ENCODE measurements at places on chromosomes 4 and X.
A peak's percentile ranks its signal among the peaks of the same experiment; 100 is the strongest.

GRCh38 chrX:103250977-103251376 is 4.0 kb downstream of the TCEAL8 start:
- DNase-seq: no peak

- DNase-seq: no peak
These were observed 6.5 kb downstream of the SPRY1 start for GRCh38 chr4:123403080-123403604.

- no peak for DNase-seq
These were observed 25.5 kb downstream of the PTPN13 start for GRCh38 chr4:86619656-86620055.

GRCh38 chr4:98399915-98400314 is 138.7 kb downstream of the RAP1GDS1 start:
- DNase-seq: no peak

- no peak for DNase-seq
These were observed 9.2 kb upstream of the EOLA1 start for GRCh38 chrX:149531599-149531998.

GRCh38 chr4:39353478-39354253 is 12.5 kb downstream of the RFC1 start:
- DNase-seq: no peak

DNA sequence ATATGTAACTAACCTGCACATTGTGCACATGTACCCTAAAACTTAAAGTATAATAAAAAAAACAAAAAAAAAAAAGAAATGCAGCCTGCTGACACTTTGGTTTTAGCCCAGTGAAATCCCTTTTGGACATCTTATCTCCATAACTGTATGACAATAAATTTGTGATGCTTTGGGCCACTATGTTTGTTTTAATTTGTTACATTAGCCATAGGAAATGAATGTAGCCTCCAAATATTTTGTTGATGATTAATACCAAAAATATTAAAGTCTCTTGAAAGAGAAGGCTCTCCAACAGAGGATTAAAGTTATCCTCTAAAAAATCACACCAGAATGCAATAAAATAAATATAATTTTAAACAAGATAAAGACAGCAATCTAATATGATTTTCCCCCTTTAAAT is 852.7 kb upstream of the SLIT2 start:
- no peak for DNase-seq

- DNase-seq: no peak
These were observed 375.5 kb downstream of the NAF1 start for GRCh38 chr4:162791226-162791625.

DNA sequence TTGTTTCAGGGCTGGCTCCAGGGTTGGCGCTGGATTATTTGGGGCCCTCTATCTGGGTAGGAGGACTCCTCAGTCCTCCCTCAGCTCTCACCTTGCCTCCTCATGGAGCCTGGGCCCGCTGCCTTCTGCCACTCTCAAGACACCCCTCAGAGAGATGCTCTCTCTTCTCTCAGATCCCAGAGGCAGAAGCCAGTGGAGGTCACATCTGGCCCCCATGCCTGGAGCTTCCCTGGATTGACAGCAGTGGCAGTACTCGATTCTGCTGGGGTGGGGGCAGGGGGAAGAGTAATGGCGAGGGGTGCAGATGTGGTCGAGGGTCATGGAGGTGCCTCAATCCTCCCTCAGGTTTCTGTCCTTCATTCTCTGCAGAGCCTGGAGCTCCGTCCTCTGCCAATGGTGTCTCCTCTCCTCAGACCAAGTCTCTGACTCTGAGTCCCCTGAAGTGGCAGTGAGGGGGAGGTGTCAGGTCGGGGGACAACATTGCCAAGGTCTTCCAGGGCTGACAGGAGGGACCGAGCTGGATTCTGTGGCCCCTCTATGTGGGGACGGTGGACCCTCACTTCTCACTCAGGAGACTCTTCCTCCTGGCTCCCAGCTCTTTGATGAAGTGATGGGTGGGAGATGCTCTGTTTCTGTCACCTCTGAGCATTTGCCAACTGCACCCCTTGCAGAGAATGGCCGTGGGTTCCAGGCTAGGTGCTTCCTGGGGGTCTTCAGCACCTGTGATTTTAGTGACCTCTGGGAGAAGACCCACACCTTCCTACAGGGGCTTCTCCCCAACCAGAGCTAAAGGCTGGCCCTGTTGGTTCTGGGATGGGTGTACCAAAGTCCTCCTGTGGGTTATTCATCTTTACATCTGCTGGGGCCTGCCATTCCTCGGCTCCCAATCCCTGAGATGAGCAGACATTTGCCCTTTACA is 10.9 kb upstream of the HSFX1 start:
- no peak for DNase-seq

DNA sequence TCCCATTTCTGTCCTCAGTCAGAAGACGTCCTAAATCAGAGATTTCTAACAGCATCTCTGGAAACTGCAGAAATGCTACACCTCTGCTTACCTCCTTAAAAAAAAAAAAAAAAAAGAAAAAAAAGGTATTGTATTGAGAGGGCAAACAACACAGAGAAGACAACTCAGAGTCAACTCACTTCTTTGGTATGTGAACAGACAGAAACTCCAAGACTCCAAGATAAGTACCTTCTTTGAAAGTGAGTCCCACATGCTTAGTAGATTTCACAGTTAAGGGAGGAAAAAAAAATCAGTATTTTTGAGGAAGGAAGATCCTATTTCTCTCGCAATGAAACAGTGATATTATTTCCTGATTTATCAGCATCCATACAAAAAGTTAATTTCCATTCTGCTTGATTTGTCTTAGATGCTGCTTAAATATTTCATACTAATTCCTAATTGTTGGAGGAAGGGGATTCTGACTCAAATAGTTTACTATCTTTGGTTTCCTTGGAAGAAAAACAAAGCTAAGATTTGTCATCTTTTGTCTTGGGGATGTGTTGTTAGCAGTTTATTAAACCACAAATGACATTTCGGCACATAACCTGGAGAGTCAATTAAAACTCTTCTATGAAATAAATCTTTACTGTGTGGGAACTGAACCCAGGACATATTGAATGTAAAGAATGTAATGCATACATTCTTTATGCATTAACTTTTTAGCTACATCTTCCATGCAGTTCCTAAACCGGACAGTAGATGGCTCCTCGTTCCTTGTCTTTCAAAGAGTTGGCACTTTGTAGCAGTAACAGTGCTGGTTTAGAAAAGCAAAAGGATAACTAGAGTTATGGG is 4.7 kb downstream of the RASGEF1B start:
- DNase-seq: peak; percentile 54

DNA sequence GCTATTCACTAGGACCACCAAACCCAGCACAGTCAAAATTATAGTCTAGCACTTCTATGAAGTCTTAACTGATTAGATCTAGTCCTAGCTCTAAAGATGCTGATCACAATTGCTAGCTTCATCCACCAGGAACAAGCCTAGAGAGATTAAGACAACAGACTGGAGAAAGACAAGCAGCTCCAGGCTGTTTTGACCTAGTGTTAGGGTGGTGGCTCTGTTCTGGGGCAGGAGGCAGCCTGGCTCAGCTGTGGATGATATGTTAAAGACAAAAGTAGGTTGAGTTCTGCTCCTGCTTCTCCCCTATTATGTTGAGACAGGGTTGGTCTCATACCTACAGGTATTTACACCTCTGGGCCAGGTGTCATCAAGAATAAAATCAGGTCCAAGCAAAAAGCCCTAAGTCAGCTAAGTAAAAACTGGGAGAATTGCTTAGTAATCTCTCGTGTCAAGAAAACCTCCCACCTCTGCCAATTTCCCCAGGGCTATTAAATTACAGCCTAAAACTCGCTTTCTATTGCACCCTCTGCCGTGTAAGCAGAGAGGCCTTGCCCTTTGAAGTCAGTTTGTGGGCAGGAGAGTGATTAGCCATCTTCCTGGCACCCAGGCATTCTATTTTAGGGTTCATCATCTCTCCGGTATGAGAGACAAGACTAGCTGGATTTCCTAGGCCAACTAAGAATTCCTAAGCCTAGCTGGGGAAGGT is 39.9 kb downstream of the RAB40AL start:
- DNase-seq: no peak

DNA sequence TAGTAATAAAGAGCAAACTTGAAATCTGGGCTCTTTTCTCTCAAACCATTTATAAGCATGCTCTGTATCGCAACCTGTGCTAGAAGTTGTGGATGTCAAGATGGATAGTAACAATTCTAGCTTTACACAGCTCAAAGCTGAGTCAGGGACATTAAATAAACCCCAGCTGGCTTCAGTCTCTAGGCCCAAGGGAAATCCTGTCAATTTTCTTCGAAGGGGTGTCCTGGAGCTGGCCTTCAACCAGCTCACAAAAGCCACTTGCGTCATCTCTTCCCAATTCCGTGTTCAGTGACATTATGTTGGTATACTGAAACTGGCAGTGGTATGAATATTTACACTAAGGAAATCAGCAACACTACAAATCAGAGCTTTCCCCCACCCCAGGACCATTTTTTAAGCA is 89.8 kb upstream of the PRKG2 start:
- DNase-seq: no peak

GRCh38 chrX:3176439-3176820 is 135.2 kb downstream of the ARSF start:
- no peak for DNase-seq

DNA sequence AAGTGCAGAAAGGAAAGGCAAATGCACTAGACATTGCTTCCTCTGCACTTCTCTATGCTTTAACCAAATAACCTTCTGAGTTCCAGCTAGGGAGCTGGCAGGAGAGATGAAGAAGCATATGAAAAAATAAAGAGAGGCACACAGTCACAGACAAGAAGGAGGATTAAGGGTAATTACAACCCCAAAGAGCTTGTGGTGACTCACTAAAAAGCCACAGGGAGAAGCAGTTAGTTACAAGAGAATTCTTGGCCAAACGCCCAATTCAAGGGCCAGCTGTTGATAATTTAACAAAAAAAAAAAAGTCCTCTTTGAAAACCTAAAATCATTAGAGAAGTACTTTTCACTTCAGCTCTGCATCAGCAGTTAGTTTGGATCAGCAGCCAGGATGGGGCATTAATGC is 478.0 kb downstream of the KCNIP4 start:
- peak; percentile 13 for DNase-seq

GRCh38 chrX:1215123-1215823 is 2.8 kb upstream of the CRLF2 start:
- no peak for DNase-seq

DNA sequence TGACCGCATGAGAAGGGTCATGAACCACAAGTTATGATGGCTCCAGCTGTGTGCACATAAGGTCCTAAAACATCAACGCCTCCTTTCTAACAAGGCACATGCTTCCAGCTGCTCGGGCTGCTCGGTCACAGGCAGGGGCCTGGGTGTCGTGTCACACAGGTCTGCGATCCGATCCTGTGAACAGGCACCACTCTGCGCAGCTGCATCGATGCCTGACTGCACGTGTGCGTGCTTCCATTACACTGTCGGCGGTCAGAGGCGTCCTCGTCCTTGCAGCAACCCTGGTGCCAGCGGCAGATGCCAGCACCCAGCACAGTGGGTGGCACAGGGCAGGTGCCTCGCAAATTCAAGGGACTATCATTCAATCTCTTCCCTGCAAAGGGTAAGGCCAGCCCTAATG is 23.9 kb downstream of the ZFYVE28 start:
- no peak for DNase-seq

DNA sequence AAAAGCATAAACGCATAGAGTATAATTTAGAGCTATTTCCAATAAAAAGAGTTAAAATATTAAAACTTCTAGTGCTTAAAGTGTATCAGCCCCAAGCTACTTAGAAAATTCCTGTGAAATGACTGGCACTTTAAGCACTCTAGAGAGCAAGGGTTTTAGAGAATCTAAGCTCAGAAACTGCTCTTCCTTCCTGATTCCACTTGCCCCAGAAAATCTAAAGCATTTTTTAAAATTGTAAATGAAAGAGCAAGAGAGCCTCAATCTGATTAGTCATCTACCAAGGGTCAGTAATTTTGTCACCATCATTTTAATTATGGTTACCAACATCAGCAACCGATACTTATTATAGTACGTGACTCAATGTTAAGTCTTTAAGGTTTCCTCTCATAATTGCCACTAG is 25.0 kb downstream of the CTPS2 start:
- no peak for DNase-seq

GRCh38 chrX:148541584-148541940 is 41.1 kb downstream of the AFF2 start:
- no peak for DNase-seq

- DNase-seq: no peak
These were observed 5.3 kb downstream of the NAT8L start for GRCh38 chr4:2064276-2064991.

GRCh38 chrX:22855693-22856092 is 144.1 kb upstream of the DDX53 start:
- no peak for DNase-seq

DNA sequence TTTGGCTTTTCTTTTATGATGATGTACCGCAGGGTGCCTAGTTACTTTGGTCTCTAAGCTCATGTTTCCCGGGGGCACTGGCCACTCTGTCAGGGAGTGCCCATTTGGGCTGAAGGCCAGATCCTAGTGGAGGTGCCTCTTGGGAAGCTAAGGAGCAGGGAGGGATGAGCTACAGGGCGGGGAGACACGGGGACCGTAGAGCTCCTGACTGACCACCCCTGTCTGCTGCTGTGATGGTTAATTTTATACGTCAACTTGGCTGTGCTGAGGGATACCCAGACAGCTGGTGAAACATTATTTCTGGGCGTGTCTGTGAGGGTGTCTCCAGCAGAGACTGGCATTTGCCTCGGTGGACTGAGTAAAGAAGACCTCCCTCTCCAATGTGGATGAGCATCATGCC is 24.9 kb upstream of the CLDN24 start:
- no peak for DNase-seq

- no peak for DNase-seq
These were observed 87.1 kb downstream of the AMELX start for GRCh38 chrX:11380187-11380844.

GRCh38 chr4:21649391-21650090 is 299.0 kb downstream of the KCNIP4 start:
- no peak for DNase-seq

GRCh38 chr4:113618205-113618604 is 143.3 kb downstream of the CAMK2D start:
- DNase-seq: no peak

DNA sequence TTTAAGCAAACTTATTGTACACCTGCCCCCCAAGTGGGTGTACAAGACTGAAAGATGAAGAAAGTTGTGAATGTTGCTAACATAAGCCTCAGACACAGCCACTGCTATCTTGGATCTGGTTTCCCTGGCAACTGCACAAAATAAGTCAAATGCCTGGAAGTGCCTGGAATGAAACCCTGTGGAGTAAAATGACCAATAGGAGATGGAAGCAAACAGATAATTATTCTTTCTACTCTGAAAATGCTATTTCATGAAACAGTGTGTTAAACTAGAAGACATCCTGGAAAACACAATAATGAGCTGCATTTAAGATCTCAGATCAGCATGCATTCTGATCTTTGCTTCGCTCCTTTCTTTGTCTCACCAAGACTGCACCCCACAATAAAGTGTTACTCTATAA is 1016.0 kb downstream of the ARAP2 start:
- no peak for DNase-seq

DNA sequence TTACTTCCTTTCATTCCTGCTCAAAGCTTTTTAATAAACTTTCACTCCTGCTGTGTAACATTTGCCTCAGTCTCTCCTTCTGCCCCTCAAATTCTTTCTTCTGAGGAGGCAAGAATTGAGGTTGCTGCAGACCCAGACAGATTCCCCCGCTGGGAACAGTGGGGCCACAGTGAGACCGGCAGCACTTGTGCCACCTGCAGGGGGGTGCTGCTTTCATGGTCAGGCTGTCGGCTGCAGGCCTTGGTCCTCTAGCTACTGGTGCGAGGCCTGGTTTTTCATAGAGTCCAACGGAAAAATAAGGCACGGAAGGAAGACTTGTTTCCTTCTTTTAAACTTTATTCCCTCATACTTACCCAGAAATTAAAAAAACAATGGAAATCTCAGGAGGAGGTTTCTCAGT is 296.7 kb downstream of the NR3C2 start:
- no peak for DNase-seq

Data from COLO829 (cell line).